ENCODE measurements at places on chromosomes 6 and 20. TPM values are rescaled to one million over a fixed set of nuclear protein-coding genes. Genes with fewer than 3 reads are reported as not detected.

Gene MAP7
- total RNA-seq, result 19.7 TPM

Gene RAD21L1
- total RNA-seq, result not detected

GRCh38 chr6:37433657-37434271 lies 743 bp downstream of the CMTR1 start:
- peak overlapping the region; percentile 90 for H3K27ac ChIP-seq
- H3K27me3 ChIP-seq, result no peaks in the 10 kb centered on the region
- DNase-seq, result peak; percentile 28
- peak overlapping the region; percentile 88 for H3K4me3 ChIP-seq

GRCh38 chr6:70118670-70119069 lies 184.2 kb downstream of the COL9A1 start:
- no peak overlapping the region for H3K4me3 ChIP-seq
- DNase-seq, result peak; percentile 68
- H3K4me1 ChIP-seq, result peaks cover 63% of the 10 kb centered on the region
- H3K27me3 ChIP-seq, result no peaks in the 10 kb centered on the region
- H3K36me3 ChIP-seq, result no peaks in the 10 kb centered on the region
- peak overlapping the region; percentile 62 for H3K27ac ChIP-seq

DNA sequence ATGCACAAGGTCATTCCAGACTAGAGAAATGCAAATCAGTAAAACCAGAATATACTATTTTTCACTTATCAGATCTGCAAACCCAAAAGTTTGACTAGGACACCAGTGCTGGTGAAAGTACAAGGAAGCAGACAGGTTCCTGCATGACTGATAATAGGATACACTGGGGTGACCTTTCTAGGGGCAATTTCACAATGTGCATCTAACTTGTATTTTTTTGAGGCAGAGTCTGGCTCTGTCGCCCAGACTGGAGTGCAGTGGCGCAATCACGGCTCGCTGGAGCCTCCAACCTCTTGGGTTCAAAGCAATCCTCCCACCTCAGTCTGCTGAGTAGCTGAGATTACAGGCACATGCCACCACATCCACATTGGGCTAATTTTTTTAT lies 11.4 kb downstream of the COMMD7 start:
- DNase-seq, result no peak
- no peak overlapping the region for H3K4me3 ChIP-seq
- H3K27ac ChIP-seq, result no peak overlapping the region
- H3K4me1 ChIP-seq, result peaks cover 9% of the 10 kb centered on the region
- no peaks in the 10 kb centered on the region for H3K27me3 ChIP-seq

DNA sequence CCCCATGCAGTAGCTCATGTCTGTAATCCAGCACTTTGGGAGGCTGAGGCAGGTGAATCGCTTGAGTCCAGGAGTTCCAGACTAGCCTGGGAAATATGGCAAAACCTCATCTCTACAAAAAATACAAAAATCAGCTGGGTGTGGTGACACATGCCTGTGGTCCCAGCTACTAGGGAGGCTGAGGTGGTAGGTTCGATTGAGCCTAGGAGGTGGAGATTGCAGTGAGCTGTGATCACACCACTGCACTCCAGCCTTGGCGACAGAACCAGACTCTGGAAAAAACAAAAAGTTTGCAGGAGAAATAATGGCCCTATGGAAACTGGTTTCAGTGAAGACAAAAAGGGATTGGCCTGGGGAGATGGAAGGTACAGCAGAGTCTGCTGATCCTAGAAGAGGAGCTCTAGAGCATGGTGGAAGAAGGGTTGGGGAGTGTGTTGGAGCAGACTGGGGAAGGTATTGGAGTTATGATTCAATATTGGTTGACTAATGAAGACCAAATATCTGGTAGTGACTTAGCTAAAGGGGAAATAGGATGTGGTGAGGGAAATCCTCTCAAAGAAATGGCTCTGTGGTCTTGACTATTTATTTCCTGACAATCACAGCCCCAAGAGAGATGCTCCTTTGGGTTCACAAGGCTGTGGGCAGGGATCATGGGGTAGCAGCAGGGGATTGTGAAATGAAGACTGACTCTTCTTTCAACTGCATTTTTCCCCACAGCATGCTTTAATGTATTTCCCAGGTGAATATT lies 281.9 kb downstream of the UTRN start:
- no peak overlapping the region for H3K4me3 ChIP-seq
- no peaks in the 10 kb centered on the region for H3K36me3 ChIP-seq
- DNase-seq, result no peak
- H3K27ac ChIP-seq, result no peak overlapping the region
- H3K27me3 ChIP-seq, result no peaks in the 10 kb centered on the region

Data from body of pancreas (tissue), 4 donors.